ENCODE measurements at places on chromosomes 2 and 18. TPM values are rescaled to one million over a fixed set of nuclear protein-coding genes. Genes with fewer than 3 reads are reported as not detected.

IGFBP2 gene
- 0.23 TPM for total RNA-seq

DOCK10 gene
- 65.3 TPM for total RNA-seq

- no peak for DNase-seq
These were observed 588 bp downstream of the TMEM214 start for GRCh38 chr2:27033253-27033852.

- DNase-seq, result no peak
These were observed 89.7 kb downstream of the EIPR1 start for GRCh38 chr2:3287896-3288295.

Data from LHCN-M2 (cell line).